A673 (cell line): ENCODE measurements at places on chromosomes 7 and 10. TPM values are rescaled to one million over a fixed set of nuclear protein-coding genes. Genes with fewer than 3 reads are reported as not detected.
A peak's percentile ranks its signal among the peaks of the same experiment; 100 is the strongest.

DNA sequence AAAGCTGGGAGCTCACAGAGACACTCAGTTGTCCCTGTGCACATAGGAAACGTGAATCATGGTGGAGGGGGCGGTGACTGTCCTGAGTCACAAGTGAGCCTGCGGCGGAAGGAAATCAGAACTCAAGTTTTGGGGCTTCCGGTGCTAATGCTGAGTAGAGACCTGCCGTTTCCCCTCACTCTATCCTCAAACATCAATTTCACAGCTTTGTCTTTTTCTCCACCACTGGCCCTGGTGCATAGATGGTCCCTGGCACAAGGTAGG lies 21.9 kb downstream of the ADCYAP1R1 start:
- no peaks in the 10 kb centered on the region for H3K36me3 ChIP-seq
- no peaks in the 10 kb centered on the region for H3K4me1 ChIP-seq
- H3K27ac ChIP-seq, result no peak overlapping the region
- no peak overlapping the region for H3K4me3 ChIP-seq

- no peak overlapping the region for H3K27ac ChIP-seq
- DNase-seq, result no peak
- no peaks in the 10 kb centered on the region for H3K36me3 ChIP-seq
- no peak overlapping the region for H3K4me3 ChIP-seq
- no peaks in the 10 kb centered on the region for H3K27me3 ChIP-seq
Measured at GRCh38 chr10:79003183-79004100, 65.3 kb upstream of the ZMIZ1 start.

GRCh38 chr7:68862736-68863135 lies 735.5 kb upstream of the AUTS2 start:
- H3K36me3 ChIP-seq, result no peaks in the 10 kb centered on the region
- no peaks in the 10 kb centered on the region for H3K4me1 ChIP-seq
- H3K4me3 ChIP-seq, result no peak overlapping the region
- no peaks in the 10 kb centered on the region for H3K27me3 ChIP-seq
- DNase-seq, result no peak

- no peak overlapping the region for H3K4me3 ChIP-seq
- H3K4me1 ChIP-seq, result no peaks in the 10 kb centered on the region
- H3K27ac ChIP-seq, result no peak overlapping the region
- H3K36me3 ChIP-seq, result no peaks in the 10 kb centered on the region
- H3K27me3 ChIP-seq, result no peaks in the 10 kb centered on the region
- DNase-seq, result peak; percentile 67
Measured at GRCh38 chr7:39741942-39742623, 118.7 kb downstream of the RALA start.

CPN1 gene
- not detected in 2 replicates for total RNA-seq

- H3K4me1 ChIP-seq, result no peaks in the 10 kb centered on the region
- no peaks in the 10 kb centered on the region for H3K36me3 ChIP-seq
- no peaks in the 10 kb centered on the region for H3K27me3 ChIP-seq
- H3K4me3 ChIP-seq, result no peak overlapping the region
Measured at GRCh38 chr7:37344886-37345579, 103.6 kb downstream of the ELMO1 start.

DNA sequence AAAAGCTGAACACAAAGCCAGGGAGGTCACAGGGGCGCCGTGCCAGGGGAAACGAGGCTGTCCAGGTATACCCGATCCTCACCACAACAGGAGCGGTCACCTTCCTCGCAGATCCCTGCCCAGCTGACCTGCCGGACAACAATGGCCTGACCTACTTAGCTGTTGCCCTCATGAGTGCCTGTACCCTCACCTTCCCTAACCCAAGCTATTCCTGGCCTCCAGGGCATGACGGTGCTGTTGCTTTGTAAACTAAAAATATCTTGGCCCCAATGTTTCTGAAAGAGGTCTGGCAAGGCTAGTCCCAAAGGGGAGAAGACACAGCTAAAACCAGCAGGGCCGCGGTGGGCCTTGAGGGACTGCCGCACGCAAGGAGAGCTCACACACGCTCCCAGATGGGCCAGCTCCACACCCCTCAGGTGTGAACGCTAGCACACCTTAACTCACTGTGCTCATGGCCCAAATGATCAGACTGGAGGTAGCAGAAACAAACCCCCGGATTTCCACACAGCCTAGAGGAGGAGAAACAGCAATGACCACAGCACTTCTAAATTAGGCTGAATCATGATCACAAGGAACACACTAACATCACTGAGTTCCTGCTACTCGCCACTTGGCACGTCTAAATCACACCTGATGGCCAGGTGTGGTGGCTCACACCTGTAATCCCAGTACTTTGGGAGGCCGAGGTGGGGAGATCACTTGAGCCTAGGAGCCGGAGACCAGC lies 66.3 kb upstream of the CYTH3 start:
- no peaks in the 10 kb centered on the region for H3K27me3 ChIP-seq
- H3K4me3 ChIP-seq, result no peak overlapping the region
- no peak for DNase-seq
- no peak overlapping the region for H3K27ac ChIP-seq
- no peaks in the 10 kb centered on the region for H3K4me1 ChIP-seq

SYT15 gene
- total RNA-seq, result 0.64 and 1.0 TPM in 2 replicates

TAS2R3 gene
- total RNA-seq, result 0.94 and 0.99 TPM in 2 replicates

DNA sequence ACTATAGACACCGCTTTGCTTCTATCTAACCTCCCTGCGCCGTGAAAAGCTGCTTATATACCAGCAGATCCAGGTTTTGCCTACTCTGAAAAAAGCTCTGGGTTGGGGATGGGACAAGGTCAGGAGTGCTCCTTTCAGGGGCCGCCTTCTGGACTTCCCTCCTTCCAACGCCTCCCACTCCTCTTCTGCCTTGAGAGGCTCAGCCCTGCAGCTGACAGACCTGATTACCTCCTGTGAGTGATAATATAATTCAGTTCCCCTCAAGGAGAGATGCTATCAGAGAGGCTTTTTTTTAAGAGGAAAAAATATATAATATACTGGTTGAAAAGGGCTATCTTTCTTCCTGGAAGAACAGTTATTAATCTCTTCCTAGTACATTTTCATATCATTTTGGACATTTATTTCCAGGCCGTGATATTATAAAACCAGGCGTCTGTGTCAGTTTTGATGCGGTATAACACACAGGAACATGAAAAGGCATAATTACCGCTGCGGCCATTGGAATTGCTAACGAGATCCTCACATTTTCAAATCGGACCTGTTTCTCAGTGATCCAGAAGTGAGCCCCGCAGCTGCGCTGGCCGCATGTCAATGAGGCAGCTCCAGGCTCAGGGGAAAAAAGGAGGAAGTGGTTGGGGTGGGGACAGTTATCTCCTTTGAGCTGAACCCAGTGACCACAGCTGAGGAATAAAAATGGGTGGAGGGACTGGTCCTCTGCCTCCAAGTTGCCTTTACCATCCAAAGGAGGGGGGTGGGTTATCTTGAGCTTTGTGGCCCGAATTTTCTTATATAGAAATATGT lies 457.1 kb downstream of the TYW1 start:
- DNase-seq, result no peak
- no peaks in the 10 kb centered on the region for H3K36me3 ChIP-seq
- no peak overlapping the region for H3K4me3 ChIP-seq
- no peak overlapping the region for H3K27ac ChIP-seq
- peaks cover 6% of the 10 kb centered on the region for H3K27me3 ChIP-seq

- H3K27me3 ChIP-seq, result peaks cover 4% of the 10 kb centered on the region
- no peaks in the 10 kb centered on the region for H3K4me1 ChIP-seq
- DNase-seq, result no peak
- no peaks in the 10 kb centered on the region for H3K36me3 ChIP-seq
Measured at GRCh38 chr10:111435871-111436270, 359.0 kb downstream of the ADRA2A start.

DNA sequence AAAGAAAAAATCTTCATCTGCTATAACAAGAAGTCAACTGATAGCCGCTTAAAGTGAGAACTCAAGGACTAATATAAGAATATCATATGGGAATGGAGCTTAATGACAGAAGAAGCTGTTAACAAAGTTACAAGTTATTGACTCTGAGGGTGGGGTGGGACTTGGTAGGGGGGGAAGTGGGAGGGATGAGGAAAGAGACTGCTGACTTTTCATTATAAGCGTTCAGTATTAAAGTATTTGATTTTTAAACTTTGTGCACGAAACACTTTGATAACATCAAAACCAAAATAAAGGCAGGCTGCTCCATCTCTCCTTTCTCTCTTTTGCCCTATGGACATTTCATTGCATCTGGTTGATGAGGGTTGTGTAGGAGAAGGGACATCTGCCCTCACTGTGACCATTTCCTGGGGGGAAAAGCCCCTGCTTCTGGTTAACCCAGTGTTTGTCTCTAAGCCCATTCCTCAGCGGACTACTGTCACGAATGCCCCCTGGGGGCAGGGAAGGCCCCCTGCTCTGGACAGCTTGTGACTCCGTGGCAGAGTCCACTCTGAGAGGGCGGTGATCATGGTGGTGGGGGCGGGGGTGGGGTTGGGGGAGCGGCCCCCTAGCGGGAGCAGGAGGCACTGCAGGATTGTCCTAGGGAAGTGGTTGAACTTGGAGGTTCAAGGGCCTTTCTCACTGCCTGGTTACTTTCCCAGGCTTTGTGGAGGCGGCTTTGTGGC lies 17.4 kb downstream of the SLC13A4 start:
- H3K36me3 ChIP-seq, result no peaks in the 10 kb centered on the region
- no peak overlapping the region for H3K4me3 ChIP-seq
- no peak overlapping the region for H3K27ac ChIP-seq
- H3K27me3 ChIP-seq, result peaks cover 62% of the 10 kb centered on the region
- DNase-seq, result peak; percentile 16
- H3K4me1 ChIP-seq, result no peaks in the 10 kb centered on the region

GRCh38 chr7:115707258-115708012 lies 323.1 kb downstream of the TFEC start:
- peak; percentile 80 for DNase-seq
- H3K36me3 ChIP-seq, result no peaks in the 10 kb centered on the region
- H3K4me3 ChIP-seq, result no peak overlapping the region
- no peak overlapping the region for H3K27ac ChIP-seq
- H3K4me1 ChIP-seq, result peaks cover 5% of the 10 kb centered on the region
- H3K27me3 ChIP-seq, result no peaks in the 10 kb centered on the region

LBX1 gene
- total RNA-seq, result not detected in 2 replicates

DNA sequence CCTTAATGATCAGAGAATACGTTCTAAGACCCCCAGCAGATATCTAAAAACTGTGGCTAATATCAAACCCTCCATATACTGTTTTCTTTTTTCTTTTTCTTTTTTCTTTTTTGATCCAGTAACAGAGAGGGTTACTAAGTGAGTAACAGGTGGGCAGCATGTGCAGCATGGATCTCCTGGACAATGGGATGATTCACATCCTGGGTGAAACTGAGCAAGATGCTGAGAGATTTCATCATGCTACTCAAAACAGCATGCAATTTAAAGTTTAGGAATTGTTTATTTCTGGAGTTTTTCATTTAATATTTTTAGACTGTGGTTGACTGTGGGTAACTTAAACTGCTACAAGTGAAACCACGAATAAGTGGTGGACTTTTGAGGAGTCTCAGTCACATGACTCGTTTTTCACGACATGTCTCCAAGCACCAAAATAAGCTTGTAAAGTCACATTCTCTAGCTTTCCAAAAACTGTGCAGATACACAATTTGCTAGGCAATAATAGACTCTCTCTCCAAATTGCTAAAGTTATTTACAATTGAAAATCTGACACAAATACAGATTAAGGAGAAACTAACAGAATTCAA lies 716.2 kb downstream of the NXPH1 start:
- no peaks in the 10 kb centered on the region for H3K4me1 ChIP-seq
- H3K27ac ChIP-seq, result no peak overlapping the region
- no peak overlapping the region for H3K4me3 ChIP-seq
- no peaks in the 10 kb centered on the region for H3K36me3 ChIP-seq
- no peak for DNase-seq

- no peak for DNase-seq
- H3K4me3 ChIP-seq, result no peak overlapping the region
- H3K4me1 ChIP-seq, result no peaks in the 10 kb centered on the region
- H3K27me3 ChIP-seq, result peaks cover 25% of the 10 kb centered on the region
- no peaks in the 10 kb centered on the region for H3K36me3 ChIP-seq
Measured at GRCh38 chr10:105243825-105244224, 602.7 kb downstream of the SORCS3 start.

NEUROG3 gene
- not detected in 2 replicates for total RNA-seq

DNA sequence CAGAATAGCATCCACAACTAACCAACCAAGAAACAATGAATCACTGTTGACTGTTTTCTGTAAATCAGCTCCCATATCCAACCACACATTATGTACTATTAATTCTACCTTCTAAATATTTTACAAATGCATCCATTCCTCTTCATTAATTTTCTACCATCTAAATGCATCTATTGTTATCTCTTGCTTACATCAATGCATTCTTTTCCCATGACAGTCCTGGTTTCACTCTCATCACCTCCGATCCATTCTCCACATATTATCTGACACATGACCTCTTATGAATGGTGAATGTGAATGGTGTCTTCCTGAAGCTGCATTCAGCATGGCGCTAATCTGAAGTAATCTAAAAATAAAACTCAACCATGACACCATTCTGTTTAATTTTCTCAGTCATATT lies 153.8 kb upstream of the CALCR start:
- H3K27me3 ChIP-seq, result peaks cover 37% of the 10 kb centered on the region
- no peak overlapping the region for H3K27ac ChIP-seq
- H3K36me3 ChIP-seq, result no peaks in the 10 kb centered on the region
- no peak overlapping the region for H3K4me3 ChIP-seq

DNA sequence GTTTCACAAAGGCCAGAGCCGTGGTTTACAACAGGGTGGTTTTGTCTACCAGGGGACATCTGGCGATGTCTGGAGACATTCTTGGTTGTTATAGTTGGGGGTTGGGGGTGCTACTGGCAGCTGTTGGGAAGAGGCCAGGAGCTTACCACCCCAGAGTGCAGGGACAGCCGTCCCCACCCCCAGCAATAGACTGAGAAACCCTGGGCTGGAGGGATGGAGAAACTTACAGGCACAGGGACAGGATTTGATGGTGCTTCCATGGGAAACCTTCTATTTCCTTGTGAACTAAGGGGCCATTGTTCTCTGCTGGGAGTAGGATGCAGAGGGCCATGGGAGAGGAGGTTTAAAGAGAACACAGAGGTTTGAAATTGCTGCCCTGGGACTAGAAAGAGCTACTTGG lies 10.9 kb downstream of the ADCK2 start:
- H3K27me3 ChIP-seq, result no peaks in the 10 kb centered on the region
- no peak for DNase-seq
- H3K4me1 ChIP-seq, result no peaks in the 10 kb centered on the region
- no peak overlapping the region for H3K27ac ChIP-seq
- no peak overlapping the region for H3K4me3 ChIP-seq

DNA sequence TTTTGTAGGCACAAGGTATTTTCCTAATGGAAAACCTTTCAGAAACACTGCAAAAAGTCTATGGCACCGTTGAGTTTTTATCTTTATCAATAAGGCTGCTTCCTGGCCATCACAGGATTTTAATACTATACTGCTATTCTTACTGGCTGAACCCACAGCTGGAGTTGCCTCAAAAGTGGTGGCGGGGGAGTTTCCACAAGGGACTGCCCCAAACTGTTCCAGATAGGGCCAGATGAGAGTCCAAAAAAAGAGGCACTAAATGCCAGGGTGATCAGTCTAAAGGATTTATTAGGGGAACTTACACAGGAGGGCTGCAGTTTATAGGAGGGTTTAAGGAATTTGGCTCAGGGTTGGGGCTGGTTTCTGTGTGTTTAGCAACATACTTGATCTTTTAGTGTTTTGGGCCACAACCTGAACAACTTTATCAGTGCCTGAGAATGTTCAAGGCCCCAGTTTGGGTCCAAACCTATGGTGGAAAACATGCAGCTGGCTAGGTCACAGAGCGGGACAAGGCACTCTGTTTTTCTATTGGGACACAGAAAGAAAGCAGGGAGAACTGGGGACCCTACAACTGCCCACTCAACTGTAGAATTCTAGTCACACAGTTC lies 41.4 kb downstream of the STAM start:
- no peak for DNase-seq
- H3K36me3 ChIP-seq, result no peaks in the 10 kb centered on the region
- no peak overlapping the region for H3K27ac ChIP-seq
- no peaks in the 10 kb centered on the region for H3K4me1 ChIP-seq

SPDYE9 gene
- not detected in 2 replicates for total RNA-seq

SERPINE1 gene
- total RNA-seq, result 4.7 and 5.3 TPM in 2 replicates

CTAGE8 gene
- 2.1 and 2.8 TPM in 2 replicates for total RNA-seq
